ENCODE measurements at places on chromosomes 11 and 22.

DNA sequence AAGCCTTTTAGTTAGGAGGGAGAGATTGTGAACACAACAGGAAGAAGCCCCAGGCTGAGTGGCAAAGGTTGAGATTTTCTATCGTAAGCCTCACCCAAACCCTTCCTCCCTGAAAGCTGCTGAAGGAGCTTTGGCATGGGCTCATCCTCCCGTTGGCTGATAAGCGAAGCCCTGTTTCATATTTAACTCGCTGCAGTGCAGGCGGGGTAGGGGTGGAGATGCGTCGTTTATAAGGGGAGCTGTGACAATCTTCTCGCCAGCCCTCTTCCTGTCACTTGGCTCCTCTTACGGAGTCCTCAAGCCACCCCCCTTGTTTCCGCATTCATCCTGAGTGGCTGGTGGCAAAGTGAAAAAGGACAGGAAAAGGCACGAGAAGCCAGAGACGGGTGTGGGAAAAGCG lies 137.0 kb downstream of the OR4C45 start:
- DNase-seq: no peak

DNA sequence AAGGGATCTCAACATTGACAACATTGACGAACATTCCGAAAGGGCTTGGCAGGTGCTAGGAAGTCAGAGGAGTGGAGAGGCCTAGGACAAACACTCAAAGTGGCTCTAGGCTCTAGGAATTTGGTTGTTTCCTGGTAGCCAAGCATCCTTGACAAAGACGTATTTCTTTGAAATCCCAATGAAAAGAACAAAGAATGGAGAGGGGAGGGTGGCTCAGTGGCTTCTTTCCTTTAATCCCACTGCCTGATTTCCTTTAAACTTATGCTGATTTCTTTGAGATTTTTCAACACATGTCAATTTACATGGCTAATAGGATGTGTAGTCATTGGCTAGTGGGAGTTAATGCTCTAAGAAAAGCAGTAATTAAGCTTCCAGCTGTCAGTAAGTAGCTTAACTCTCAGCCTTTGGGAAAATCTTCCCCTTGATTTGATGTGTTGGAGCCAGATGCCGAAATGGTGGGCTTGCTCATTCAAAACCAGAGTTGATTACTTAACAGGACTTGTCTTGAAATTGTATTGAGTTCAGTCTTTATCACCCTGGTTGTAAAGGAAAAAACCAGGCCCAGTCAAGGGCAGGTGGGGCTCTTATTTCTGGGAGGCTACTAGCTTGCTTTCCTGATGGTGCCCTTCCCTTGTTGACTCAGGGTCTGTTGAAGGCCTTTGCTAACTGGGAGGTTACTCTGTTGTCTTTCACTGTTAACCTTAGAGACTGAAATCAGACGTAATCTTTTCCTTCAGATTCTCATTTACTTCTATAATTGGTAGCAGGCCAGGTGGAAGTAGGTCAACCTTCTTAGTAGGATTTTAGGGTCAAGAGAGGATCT lies 44.6 kb upstream of the SORL1-AS1 start:
- no peak for DNase-seq

DNA sequence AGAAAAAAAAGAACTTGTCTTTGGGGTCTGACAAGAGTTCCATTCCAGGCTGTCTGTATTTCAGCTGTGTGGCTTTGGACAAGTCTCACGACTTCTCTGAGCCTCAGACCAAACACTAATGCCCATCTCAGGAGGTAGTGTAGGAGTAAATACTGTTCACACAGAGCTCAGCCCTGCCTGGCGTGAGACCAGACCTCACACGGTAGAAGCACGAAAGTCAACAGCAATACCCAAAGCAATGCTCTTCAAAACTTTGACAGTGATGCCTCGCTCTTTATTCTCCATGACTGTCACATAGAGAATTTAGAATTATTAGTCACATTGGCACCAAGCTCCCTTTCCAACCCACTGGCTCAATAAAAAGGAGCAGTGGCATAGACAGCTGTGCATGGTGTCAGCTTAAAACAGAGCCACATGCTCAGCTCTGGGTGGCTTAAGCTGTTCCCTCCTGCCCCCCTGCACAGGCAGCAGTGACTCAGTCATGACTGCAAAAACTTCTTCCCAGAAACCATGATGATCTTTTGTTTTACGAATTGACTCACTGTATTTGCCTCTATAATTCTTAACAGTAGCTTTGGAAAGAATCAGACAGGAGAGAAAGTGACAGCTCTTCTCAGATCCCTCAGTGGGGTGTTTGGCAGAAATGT lies 74.0 kb upstream of the PHF21B start:
- no peak for DNase-seq

DNA sequence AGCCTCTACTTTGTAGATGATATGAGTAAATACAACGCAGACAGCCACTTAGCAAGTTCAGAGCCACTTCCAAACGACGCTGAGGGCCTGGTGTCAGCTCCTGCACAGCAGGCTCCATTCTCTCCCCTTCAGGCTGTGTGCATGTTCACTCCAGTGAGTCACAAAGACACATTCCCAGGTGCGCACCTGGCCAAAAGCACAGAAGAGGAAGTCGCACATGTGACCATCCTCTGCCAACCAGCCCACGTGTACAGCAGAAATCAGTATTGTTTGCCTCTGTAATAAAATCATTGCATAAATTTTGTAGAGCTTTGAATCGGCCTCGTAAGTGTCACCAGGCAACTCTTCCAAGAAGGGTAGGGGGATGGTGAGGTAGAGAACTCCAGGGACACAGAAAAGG lies 19.5 kb upstream of the TPH1 start:
- no peak for DNase-seq

DNA sequence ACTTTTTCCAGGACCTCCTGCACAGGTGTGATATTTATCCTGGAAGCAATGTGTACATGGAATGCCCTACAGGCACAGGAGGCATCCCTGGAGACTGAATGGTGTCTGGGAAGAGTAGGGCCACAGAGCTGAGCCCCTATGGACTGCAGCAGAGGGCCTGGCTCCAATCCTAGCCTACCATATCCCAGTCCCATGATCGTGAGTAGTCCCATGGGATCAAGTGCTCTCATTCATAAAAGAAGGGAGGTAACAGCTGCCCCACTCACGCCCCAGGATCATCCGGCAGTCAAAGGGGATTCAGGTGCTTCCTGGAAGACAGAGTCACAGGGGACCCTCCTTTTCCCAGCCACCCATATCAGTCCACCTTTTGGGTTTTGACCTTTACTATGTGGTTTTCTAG lies 24.0 kb downstream of the ANKK1 start:
- no peak for DNase-seq

- DNase-seq: no peak
Measured at GRCh38 chr22:46612904-46613605, 7.1 kb upstream of the GRAMD4 start.

GRCh38 chr11:64078905-64079304 lies 43.2 kb downstream of the FLRT1 start:
- DNase-seq: no peak

- no peak for DNase-seq
Measured at GRCh38 chr22:24053481-24054226, 42.5 kb downstream of the CABIN1 start.

- no peak for DNase-seq
Measured at GRCh38 chr22:45262931-45263462, 21.8 kb upstream of the UPK3A start.

DNA sequence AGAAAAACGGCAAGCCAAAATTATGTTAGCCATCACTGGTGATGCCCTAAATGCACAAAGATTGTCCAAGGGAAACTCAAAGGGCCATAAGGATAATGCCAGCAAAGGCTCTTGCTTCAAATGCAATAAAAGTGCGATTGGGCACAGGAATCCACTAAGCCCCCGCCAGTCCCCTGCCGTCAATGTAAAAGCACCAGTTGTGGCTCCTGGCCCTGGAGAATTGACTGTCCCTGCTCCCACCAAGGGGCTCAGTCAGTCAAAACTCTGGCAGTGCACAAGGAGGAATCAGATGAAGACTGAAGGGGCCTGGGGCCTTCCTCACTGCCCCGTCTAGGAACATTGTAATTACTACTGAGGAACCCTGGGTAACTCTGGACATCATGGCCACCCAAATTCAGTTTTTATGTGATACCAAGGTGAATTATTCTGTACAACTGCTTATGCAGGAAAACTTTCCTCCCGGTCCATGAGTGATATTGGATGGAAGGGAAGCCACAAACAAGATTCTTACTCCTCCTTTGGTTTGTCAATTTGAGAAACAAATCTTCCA lies 85.6 kb downstream of the PIWIL4 start:
- no peak for DNase-seq

DNA sequence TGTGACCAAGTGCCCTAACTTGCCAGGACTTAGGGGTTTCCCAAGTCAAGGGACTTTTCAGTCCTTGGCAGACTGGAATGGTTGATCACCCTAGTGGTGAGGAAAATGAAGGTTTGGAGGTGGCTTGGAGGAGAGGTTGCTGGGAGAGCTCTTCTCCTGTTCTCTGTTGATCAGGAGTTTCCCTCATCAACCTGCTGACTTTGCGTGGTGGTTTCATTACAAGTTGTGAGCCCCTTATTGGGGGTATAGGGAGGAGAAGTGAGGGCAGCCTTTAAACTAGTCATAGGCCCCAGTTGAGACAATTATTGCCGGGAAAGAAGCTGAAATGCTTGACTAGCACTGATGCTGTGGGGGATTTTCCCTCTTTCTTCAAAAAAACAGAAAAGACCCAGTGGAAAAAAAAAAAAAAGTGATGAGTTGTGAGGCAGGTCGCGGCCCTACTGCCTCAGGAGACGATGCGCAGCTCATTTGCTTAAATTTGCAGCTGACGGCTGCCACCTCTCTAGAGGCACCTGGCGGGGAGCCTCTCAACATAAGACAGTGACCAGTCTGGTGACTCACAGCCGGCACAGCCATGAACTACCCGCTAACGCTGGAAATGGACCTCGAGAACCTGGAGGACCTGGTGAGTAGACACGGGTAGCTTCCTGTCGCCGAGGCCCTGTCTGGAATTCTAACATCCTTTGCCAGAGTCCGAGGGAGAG lies at the start of gene CXCR5:
TSS of gene CXCR5 (plus strand) at position 525 of the 704 bp plus-strand sequence. CDS start at position 575, 50 bp downstream.
- DNase-seq: no peak

GRCh38 chr11:121341609-121342008 lies 49.0 kb downstream of the SC5D start:
- DNase-seq: no peak

DNA sequence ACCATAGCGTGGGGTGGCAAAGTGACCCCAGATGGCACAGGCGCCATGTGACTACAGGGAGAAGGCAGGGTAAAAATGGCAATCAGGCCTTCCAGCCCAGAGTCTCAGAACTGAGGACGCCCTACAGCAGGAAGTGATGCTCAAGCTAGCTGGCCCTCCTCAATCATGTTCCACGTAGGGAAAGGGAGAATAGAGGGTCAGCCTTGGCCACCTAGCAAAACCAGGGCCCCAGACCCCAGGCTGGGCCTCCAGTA lies 978 bp upstream of the ANKRD13D start:
- DNase-seq: no peak

- no peak for DNase-seq
Measured at GRCh38 chr11:44818110-44818509, 91.3 kb downstream of the TSPAN18 start.

DNA sequence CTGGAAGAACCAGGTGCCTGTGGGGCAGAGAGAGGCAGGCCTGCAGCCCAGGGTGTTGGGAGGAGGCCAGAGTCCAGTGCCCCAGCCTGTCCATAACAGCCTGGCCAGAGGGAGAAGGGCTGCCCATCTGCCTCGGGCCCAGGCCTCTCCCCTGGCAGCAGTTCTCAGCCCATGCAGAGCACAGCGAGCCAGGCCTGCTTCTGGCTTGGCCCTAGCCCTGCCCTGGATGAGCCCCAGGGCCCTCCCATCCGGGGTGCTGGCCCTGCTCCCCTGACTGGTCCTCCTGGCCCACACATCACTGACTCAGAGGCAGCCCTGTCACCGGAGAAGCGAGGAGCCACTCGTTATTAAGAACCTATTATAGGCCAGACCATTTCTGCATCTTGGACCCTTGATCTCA lies 19.7 kb upstream of the MYRF start:
- no peak for DNase-seq

DNA sequence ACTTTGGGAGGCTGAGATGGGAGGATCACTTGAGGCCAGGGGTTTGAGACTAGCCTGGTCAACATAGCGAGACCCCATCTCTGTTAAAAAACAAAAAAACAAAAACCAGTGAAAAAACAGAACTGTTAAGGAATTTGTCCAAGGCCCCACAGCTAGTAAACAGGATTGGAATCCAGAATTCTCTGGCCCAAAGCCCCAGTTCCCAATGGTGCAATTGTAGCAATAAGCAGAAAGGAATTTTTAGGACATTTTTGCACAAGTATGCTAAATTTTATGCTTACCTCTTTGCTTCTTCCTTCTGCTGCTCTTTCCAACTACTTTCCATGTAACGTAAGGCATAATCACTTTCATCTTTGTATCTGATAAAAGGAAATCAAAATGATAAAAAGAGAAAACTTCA lies 11.6 kb downstream of the MISFA start:
- no peak for DNase-seq

- DNase-seq: no peak
Measured at GRCh38 chr11:112455791-112456190, 195.1 kb upstream of the PLET1 start.

DNA sequence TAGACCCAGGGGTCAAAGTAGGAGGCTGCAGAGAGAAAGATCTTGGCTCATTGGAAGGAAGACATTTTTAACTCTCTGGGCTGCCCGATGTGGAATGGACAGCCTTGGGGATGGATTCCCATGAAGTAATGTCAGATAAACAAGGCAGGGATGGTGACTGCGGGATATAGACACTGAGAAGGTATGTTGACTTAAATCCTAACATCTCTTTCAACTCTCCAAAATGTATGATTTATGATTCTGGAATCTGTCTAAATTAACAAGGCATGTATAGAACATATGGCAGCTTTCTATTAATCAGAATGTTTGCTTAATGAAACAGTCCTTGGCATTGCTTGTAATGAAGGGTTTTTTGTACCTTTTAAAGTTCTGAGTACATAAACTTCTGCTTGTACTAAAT lies 56.1 kb upstream of the VSTM5 start:
- DNase-seq: no peak

GRCh38 chr11:93100211-93100610 lies 97.6 kb downstream of the SLC36A4 start:
- DNase-seq: no peak

All from frontal cortex (tissue), 4 donors.